ENCODE measurements at places on chromosomes 6 and 20.

- no peak for DNase-seq
Observed at GRCh38 chr6:17057322-17057721, 44.5 kb upstream of the STMND1 start.

- no peak for DNase-seq
Observed at GRCh38 chr6:17851001-17851719, 136.3 kb downstream of the KIF13A start.

- DNase-seq: no peak
Observed at GRCh38 chr20:38170826-38171674, 6.0 kb upstream of the TGM2 start.

DNA sequence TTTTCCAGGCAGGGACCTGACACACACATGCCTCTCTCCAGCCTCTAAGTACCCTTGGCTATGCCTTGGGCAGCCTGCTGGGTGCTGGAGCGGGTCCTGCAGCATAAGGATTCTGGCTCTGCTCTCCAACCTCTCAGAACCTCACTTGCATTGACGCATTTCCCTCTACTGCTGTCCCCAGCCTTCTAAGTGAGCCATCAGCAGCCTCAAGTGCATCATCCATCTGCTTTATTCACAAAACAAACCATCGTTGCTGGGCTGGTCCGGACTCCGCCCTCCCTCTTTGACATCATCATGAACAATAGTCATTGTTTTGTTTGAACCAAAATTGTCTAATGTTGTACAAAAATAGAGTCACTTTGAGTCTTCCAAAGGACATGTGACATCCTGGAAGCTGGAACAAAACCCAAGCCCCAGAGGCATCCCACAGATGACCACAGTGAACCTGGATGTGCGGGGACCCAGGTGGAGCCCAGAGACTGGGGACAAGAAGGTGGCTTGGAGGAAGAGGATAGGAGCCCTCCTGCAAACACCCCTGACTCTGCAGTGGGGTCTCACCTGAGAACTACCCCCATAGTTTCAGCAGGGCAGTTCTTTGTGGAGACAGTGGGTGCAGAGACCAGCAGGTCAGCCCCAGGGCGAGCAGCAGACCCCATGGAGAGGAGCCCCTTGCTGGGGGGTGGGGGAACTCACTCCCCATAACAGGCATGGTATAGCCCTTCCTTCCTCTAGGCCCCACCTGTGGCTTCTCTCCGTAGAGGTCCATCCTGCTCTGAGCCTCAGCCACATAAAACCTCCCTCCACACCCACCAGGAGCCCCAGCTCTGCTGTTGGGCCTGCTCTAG lies 230.1 kb downstream of the SYNDIG1 start:
- DNase-seq: no peak

- DNase-seq: no peak
Observed at GRCh38 chr6:86706449-86706848, 230.9 kb upstream of the HTR1E start.

- peak; percentile 83 for DNase-seq
Observed at GRCh38 chr20:44896583-44896982, 11.1 kb downstream of the YWHAB start.

DNA sequence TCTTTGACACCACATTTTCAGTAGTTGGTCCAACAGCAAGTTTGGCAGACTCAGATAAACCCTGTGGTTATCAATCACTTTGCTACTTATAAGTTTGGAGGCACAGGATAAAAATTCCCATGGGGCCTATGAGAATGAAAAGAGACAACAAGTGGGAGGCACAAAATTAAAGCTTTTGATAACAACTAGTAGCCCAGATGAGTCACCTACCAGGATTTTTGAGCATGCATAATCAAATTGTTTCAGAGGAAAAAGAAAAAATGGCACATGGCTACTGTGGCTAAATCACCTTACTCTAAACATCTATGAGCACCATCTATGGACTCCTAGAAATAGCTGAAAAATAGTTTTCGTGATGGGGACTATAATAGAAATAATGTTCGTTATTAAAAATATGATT lies 40.8 kb upstream of the BMP5 start:
- DNase-seq: no peak

DNA sequence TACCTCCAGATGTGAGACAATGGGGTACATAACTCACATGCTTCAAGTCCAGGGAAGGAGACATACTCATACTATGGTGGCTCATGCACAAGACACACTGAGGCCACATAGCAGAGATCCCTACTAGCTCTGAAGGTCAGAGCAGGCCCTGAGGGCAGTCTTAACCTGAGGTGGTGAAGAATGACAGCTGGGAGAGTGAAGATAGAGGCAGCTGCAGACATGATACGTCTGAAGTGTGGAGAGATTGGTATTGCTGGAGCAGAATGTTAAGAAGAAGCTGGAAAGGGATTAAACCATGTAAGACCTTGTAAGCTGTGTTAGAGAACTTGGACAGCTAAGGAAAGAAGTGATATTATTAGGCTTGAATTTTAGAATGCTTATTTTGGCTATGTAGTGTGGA lies 32.9 kb downstream of the PGM3 start:
- no peak for DNase-seq

GRCh38 chr6:63615590-63615989 lies 20.0 kb upstream of the PHF3 start:
- DNase-seq: no peak

GRCh38 chr6:149306967-149307366 lies 10.5 kb upstream of the TAB2 start:
- DNase-seq: no peak

- peak; percentile 39 for DNase-seq
Observed at GRCh38 chr6:45415315-45415714, 37.6 kb upstream of the SUPT3H start.

- no peak for DNase-seq
Observed at GRCh38 chr20:4591975-4592315, 129.8 kb upstream of the PRND start.

DNA sequence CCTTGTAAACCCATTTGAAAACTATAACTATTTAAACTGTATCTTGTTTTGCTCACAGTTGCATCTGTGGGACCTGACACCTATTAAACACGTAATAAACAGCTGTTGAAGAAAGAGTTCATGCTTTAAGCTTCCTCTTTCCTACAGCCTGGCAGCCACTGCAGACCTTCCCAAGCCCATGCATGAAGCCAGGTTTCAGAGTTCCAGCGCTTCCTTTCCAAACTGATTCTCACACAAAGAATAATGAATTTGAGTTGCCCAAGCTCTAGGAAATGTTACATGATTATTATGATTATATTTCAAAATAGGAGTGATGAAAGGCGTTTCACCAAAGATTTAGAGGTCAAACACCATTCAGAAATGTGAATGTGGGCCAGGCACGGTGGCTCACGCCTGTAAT lies 3.7 kb downstream of the AGPAT4 start:
- DNase-seq: no peak

DNA sequence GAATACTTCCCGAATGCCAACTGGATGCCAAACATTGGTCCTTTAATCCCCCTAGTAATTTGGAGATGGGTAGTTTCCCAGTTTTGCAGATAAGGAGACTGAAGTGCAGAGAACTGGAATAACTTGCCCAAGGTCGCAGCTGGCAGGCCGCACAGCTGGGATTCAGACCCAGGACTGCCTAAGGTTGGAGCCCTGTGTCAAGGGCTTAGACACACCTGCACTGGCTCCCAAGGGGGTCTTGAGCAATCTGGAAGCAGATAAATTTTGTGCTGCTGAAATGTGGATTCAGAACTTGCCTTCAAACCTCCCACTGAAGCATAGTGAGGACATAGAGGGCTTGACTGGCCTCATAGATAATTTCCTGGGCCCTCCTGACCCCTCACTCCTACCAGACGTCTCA lies 30.5 kb downstream of the FOXP4 start:
- DNase-seq: no peak

- no peak for DNase-seq
Observed at GRCh38 chr20:51318058-51318949, 224.2 kb downstream of the NFATC2 start.

GRCh38 chr6:44497807-44498206 lies 110.3 kb downstream of the CDC5L start:
- DNase-seq: no peak

- no peak for DNase-seq
Observed at GRCh38 chr20:444862-445426, 17.4 kb downstream of the TBC1D20 start.

- DNase-seq: no peak
Observed at GRCh38 chr20:57953638-57954037, 243.8 kb upstream of the PMEPA1 start.

DNA sequence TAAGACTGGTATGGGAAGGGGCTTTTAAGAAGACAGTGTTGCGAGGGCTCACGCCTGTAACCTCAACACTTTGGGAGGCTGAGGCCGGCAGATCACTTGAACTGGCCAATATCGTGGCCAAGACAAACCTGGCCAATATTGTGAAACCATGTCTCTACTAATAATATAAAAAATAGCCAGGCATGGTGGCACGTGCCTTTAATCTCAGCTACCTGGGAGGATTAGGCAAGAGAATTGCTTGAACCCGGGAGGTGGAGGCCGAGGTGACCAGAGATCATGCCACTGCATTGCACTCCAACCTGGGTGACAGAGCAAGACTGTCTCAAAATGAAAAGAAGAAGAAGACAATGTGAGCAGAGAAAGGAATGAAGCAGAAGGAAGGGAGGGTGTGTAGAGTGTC lies 242.2 kb downstream of the TSHZ2 start:
- no peak for DNase-seq

GRCh38 chr20:11917663-11918062 lies at the start of gene BTBD3:
Gene BTBD3 (plus strand): TSS chr20:11917893. CDS start chr20:11918276, 383 bp downstream.
- peak; percentile 43 for DNase-seq

GRCh38 chr20:24612799-24613775 lies 143.7 kb downstream of the SYNDIG1 start:
- no peak for DNase-seq

GRCh38 chr6:169559592-169559991 lies 142.2 kb downstream of the WDR27 start:
- DNase-seq: no peak

DNA sequence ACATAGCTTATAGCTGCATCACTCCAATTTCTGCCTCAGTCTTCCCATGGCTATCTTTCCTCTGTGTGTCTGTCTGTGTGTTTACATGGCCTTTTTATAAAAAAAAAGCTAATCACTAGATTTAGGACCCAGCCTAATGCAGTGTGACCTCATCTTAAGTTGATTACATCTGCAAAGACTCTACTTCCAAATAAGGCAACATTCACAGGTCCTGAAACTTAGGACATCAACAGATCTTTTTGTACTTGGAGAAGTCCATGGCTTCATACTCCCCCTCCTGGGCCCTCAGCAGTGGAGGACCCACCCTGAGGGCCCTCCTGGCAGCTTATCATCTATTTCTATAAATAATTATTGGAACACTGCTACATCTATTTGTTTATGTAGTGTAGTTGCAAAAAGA lies 146.1 kb downstream of the LMBRD1 start:
- DNase-seq: no peak

DNA sequence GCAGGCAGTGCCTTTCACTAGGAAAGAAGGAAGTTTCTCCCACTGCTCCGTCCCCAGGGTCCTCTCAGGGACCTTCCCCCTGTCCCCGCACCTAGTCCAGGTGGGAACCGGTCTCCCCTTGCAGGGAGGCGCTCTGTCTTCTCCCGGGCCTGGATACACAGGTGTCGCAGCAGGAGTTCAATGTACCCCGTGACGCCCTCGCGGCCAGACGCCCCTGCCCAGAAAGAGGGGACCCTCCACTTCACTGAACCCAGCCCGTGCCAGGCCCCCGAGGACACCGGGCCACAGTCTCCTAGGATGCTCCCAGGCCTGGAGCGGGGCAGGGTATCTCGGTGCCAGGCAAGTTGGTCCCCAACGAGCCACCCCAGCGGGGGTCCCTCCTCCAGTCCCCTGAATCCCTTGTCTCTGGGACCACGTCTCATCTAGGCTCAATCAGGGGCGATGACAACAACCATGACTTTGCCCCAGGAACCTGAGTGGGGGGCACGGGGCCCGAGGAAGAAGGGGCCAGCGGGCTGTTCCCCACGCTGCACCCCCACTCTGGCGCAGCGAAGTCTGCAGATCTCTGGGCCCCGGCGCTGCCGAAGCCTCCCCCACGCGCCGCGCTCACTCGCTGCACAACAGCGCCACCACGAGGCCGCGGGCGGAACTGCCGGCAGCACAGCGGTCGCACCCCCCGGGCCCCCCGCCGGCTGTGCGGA lies 103.0 kb downstream of the EDN3 start:
- no peak for DNase-seq

- DNase-seq: no peak
Observed at GRCh38 chr20:3328501-3328900, 79.0 kb downstream of the DNAAF9 start.

- DNase-seq: no peak
Observed at GRCh38 chr6:119848696-119849095, 499.1 kb upstream of the MAN1A1 start.

DNA sequence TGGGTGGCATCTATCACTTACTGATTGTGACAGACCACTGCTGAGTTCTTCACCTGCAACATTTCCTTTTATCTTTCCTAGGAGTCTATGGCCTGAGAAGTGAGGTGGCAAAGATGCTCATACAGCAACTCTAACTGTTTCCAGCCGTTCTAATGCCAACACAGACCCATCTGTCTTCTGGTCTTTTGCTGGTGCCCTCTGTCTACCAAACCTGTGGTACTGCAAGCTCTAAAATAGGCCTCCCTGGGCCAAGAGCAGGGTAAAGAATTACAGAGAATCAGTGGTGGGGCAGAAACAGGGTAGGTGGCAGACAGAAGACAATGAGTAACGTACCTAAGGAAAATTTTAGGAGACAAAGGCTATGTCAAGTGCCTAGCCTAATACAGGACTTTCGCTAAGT lies 611.0 kb upstream of the FLRT3 start:
- DNase-seq: no peak

DNA sequence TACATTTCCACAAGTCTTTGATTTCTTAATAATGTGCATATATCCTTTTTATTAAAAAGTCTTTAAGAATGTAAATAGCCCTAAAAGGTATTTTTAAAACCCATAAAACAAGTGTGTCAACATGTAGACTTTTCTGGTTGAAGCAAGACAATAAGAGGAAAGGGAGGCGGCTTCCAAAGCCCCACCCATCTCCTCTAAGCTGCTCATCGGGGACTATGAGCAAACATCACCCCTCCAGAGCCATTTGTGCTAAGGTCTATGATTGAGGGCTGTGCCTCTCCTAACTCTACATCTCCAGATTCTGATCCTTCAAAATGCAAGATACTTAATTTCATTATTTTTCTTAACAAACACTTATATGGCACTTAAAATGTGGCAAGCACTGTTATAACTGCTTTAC lies 2.5 kb upstream of the NAA20 start:
- no peak for DNase-seq

DNA sequence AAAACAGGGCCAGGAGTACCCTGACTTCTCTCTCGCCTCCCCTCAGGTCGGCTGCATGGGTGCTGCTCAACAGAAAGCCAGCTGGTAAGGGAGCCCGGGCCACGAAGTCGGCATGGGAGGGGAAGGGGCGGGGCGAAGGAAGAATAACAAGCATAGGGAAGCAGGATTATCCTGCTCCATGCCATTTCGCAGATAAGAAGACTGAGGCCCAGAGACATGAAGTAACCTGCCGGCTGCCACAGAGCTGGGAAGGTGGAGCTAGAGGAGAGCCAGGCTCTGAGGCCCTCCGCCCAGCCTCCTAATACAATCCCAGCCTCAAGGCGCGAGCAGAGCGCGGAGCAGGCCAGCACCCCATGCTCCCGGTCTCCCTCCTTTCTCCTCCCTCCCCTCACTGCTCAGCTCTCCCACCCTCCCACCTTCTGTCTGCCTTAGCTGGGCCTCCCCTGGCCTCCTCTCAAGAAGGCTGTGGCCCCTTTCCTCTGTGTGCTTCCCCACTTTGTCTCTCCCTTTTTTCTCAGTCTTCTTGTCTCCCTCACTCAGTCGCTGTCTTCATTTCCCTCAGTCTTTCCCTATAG lies 13.2 kb upstream of the HMGA1 start:
- DNase-seq: no peak

All from GF-D8 (cell line).